ENCODE measurements at places on chromosomes 5 and 9.

DNA sequence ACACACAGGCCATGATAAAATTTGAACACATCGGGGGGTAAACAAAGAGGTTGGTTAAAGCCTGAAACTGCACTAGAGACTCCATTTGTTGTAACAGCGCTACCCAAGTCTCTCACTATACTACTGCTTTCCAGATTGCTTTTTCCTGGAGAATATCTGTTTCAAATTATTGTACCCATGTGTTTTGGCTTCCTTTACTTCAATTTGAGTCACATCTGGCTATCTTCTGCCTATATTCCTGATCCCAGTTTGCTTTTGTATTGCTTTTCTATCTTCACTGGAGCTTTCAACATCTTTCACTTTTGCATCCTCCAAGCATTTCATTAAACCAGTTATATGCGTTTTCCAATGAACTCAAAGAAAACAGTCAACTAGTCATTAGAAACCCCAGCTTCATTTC lies 404.7 kb downstream of the MLLT3 start:
- DNase-seq: no peak

DNA sequence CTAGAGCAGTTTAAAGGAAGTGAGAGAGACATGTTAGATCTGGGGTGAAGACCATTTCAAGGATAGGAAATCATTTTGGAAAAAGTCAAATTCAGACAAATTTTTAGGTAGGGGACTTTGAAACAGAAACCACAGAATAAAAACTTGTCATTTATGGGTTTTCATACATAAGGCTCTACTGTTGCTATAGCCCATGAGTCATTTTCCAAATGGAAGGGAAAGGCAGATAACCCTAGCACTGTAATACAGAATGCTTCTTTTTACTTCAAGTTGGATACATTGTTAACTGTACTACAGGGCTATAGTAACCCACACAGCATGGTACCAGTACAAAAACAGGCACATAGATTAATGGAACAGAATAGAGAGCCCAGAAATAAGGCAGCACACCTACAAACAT lies 455.4 kb downstream of the EBF1 start:
- no peak for DNase-seq

DNA sequence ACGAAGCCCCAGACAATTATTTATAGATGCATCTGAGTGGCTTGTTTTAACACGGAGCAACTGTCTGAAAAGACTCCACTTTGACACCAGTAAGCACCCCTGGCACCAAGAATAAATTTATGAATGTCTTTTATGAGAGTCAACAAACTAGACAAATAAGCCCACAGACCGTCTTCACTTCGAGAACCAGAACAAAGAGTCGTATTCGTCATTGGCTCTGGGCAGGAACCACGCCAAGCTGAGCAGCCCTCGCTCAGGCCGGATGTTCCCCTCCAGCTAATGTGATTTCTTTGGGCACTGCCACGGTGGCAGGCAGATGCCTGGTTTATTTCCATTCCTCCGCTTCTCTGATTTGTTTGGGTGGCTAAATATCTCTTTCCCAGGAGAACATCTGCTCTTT lies 91.9 kb upstream of the STC2 start:
- no peak for DNase-seq

- DNase-seq: peak; percentile 52
Observed at GRCh38 chr9:14652729-14653377, 40.4 kb downstream of the ZDHHC21 start.

DNA sequence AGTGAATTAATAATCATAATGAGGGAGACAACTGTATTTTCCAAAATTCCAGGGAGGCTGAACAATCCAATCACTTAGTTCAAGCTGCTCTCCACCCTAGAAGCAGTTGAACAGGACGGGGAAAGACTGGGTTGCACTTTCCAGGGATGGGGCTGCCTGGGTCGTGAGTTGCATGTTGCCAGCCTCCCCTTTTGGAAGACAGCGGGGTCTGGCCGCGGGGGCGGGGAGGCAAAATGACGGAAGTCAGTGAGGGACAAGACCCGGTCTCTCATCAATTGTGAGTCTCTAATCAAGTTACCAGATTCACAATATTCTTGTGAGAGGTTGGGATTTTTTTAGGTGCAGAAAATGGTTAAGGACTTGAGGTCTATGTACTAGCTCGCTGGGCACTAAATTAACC lies 484.1 kb downstream of the ZSWIM6 start:
- no peak for DNase-seq

GRCh38 chr5:158943569-158943968 lies 156.1 kb downstream of the EBF1 start:
- no peak for DNase-seq

GRCh38 chr5:90484540-90484939 lies 9.9 kb downstream of the POLR3G start:
- no peak for DNase-seq

DNA sequence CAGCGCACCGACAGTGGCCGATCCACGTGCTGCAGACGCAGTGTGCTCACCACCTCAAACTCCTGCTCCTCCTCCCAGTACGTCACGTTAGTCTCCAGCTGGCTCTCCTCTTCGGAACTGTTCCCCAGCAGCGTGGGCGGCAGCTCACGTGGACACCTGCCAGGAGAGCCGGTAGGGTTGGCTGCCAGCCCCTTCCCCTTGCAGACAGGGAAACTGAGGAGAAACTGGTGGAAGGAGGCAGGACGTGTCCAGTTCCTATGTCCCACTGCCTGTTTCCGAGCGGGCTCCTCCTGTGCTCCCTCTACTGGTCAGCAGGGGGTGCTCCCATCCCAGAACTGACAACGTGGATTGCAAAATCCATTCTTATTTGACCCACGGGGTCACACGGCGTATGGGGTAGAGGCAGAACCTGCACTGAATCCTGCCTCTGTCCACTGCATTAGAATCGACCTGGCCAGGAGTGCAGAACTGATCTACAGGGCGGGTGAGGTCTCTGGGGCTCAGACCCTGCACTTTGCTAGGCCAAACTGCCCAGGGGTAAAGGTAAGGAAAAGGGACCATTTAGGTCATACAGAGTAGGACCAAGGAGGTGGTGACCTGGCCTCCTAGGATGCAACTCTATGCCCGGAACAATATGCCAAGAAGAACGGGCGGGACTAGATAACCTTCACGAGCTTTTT lies 25.7 kb downstream of the PDGFRB start:
- peak; percentile 8 for DNase-seq

- DNase-seq: peak; percentile 91
Observed at GRCh38 chr9:7579351-7579750, 220.2 kb downstream of the DMAC1 start.

DNA sequence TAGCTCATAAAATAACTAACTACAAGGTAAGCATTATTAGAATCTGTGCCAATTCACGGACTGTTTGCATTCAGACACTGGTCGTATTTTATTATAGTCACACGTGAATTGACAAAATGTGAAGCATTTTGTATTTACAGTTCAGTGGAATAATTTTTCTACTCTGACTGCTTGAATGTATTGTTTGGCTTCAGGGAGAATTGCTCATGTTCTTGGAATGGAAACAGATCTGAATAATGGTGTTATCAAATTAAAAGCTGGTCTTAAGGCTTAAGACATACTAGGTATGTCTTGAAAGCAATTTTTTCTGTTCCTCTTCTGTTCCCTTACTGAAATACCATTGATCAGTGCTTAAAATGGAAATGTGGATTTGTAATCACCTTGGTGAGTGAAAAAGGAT lies 543.7 kb upstream of the TLE4 start:
- DNase-seq: no peak

- no peak for DNase-seq
Observed at GRCh38 chr9:106535439-106535838, 327.5 kb upstream of the ZNF462 start.

DNA sequence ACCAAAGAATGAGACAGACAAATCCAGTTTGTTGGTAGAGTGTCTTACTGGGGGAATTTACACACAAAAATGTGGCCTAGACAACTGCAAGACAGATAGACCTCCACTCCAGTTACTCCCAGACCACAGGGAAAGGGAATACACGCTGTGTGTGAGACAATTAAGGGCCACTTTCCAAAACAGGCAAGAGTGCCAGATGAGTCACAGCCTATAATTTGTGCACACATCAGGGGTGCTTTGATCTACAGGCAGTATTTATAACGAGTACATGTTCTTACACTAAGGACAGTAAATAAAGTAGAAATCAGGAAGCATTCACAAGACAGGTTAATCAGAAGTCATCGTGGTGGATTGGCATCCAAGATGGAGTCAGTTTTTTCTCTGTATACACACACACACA lies 114.8 kb downstream of the ZNF622 start:
- DNase-seq: no peak

GRCh38 chr9:132183134-132183533 lies 21.3 kb downstream of the NTNG2 start:
- DNase-seq: peak; percentile 73

- DNase-seq: no peak
Observed at GRCh38 chr5:159240301-159240870, 22.7 kb upstream of the UBLCP1 start.

- no peak for DNase-seq
Observed at GRCh38 chr5:125194883-125195282, 448.4 kb upstream of the ZNF608 start.

- peak; percentile 74 for DNase-seq
Observed at GRCh38 chr5:7941692-7942091, 72.7 kb downstream of the MTRR start.

- no peak for DNase-seq
Observed at GRCh38 chr9:98380065-98380681, 124.7 kb upstream of the TBC1D2 start.

DNA sequence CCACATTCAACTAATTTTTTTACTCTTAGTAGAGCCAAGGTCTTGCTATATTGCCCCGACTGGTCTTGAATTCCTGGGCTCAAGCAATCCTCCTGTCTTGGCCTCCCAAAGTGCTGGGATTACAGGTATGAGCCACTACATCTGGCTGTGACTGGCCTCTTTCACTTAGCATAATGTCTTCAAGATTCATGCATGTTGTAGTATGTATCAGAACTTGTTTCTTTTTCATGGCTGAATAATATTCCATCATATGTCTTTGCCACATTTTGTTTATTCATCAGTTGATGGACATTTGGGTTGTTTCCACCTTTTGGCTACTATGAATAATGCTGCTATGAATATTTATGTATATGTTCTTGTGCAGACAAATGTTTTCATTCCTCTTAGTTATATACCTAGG lies 12.8 kb upstream of the WHRN start:
- DNase-seq: no peak

GRCh38 chr5:80387063-80387768 lies 20.6 kb upstream of the ZFYVE16 start:
- DNase-seq: no peak

- no peak for DNase-seq
Observed at GRCh38 chr9:136017289-136018190, 56.4 kb upstream of the UBAC1 start.

DNA sequence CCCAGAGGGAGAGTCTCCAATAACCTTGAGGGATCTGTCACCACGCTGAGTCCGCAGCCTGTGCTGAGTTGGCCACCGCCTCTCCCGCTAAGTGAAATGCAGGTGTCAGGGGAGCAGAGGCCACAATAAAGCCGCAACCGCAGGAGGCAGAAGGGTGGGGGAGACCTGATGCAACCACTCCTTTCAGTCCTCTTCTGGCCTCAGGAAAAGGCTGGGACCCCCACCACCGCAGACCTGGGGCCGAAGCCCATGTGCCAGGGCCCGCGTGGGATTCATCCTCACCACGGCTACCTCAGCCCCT lies 576 bp downstream of the MAP1B start:
- no peak for DNase-seq

DNA sequence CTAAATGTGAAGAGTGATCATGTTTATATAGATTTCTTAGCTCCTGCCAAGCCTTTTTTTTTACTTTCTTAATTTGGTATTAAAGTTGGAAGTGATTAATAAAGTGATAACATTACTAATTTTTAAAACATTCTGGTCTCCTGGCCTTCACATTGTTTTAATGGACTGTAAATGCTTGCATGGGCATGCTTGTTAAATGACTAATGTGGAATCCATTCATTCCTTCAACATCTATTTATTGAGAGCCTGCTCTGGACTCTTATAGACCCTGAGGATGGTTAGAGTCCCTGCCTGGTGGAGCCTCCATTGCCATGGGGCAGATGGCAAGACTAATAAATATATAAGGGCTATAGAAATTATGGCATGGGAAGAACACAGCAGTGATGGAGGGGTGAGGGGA lies 103.5 kb downstream of the NTRK2 start:
- no peak for DNase-seq

DNA sequence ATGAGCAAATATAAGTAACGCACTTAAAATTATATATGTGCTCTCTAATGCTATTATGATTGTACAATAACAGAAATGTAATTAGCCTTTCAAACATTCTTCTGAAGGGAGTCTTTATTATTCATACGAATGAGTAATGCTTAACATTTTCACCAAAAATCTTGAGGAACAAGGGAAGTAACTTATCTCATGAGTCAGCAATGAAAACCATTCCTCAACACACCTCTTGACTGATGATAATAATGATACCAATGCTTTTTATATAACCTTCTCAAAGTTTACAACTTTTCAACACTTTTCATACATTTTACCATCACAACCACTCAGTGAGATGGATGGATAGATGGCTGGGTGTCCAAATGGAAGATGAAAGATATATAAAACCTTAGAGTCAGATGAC lies 369.3 kb downstream of the BNC2 start:
- no peak for DNase-seq

DNA sequence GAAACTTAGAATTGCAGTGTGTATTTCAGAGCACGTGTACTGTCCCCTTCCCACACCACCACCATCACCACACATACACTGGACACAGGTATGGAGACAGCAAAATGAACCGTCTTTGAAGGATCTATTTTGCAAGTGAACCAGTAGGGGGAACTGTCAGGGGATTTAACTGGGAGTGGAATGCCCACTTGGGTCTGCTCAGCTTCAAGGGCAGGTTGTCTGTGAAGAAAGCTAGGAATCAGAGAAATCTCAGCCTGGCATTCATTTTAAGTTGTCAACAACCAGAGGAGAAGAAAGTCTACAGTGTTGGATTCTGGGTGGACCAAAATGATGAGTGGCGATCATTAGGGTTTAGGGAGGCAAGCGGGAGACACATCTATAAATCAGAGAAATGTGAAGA lies 147.0 kb downstream of the DCP2 start:
- DNase-seq: peak; percentile 75

- no peak for DNase-seq
Observed at GRCh38 chr5:83530193-83530592, 58.6 kb downstream of the VCAN start.

DNA sequence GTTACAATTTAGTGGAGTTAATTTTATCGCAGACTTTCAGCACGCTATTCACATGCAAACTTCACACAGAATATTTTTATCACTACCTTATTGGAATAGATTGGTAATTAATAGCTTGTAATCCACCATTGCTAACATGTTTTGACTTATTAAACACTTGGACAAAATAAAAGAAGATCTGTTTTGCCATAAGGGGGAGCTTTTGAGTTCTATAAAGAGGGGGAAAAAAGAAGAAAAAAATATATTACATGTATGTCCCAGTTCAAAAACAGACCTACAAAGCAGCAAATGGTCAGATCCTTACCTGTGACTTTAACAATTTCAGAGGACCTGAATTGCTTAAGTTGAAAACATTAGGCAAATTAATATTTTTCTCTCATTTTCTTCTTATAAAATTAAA lies 1.2 kb upstream of the PAPPA start:
- DNase-seq: peak; percentile 59

Measured in NCI-H524 (cell line).